PC-3 (cell line): ENCODE measurements at places on chromosomes 5 and 9.
A peak's percentile ranks its signal among the peaks of the same experiment; 100 is the strongest.

- H3K27me3 ChIP-seq: no peaks in the 10 kb centered on the region
- H3K4me3 ChIP-seq: no peak overlapping the region
- H3K27ac ChIP-seq: no peak overlapping the region
- H3K36me3 ChIP-seq: no peaks in the 10 kb centered on the region
These were observed 375.7 kb downstream of the IRX2 start for GRCh38 chr5:2375757-2376250.

DNA sequence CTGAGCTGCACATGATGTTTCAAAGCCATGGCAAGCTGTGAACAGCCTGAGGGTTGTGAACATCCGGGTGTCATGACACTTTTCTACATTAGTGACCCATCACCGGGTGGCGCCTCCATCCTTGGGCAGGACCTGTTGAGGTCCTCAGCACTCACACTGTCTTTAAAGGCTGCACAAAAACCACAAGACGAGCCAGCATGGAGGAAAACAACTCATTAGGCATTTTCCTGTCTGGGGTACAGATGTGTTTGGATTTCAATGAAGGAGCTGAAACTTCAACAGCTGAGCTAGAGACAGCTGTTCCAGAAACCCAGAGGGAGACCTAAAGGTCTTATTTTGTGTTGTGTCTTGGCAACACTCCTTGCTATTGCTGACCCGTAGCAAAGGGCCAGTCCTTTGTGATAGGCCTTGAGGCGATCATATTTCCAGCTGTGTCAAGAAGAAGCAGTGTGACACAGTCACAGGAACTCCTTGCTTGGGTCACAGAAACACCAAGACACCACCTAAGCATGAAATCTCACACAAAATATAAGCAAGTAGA, 151.8 kb upstream of the VLDLR start:
- peaks cover 13% of the 10 kb centered on the region for H3K4me1 ChIP-seq
- no peak overlapping the region for H3K4me3 ChIP-seq
- H3K27me3 ChIP-seq: peaks cover 21% of the 10 kb centered on the region
- peak; percentile 41 for DNase-seq
- H3K36me3 ChIP-seq: no peaks in the 10 kb centered on the region
- H3K27ac ChIP-seq: no peak overlapping the region

GRCh38 chr9:93893194-93893593, 62.0 kb downstream of the BARX1 start:
- no peak overlapping the region for H3K27ac ChIP-seq
- no peaks in the 10 kb centered on the region for H3K36me3 ChIP-seq
- no peak for DNase-seq

DNA sequence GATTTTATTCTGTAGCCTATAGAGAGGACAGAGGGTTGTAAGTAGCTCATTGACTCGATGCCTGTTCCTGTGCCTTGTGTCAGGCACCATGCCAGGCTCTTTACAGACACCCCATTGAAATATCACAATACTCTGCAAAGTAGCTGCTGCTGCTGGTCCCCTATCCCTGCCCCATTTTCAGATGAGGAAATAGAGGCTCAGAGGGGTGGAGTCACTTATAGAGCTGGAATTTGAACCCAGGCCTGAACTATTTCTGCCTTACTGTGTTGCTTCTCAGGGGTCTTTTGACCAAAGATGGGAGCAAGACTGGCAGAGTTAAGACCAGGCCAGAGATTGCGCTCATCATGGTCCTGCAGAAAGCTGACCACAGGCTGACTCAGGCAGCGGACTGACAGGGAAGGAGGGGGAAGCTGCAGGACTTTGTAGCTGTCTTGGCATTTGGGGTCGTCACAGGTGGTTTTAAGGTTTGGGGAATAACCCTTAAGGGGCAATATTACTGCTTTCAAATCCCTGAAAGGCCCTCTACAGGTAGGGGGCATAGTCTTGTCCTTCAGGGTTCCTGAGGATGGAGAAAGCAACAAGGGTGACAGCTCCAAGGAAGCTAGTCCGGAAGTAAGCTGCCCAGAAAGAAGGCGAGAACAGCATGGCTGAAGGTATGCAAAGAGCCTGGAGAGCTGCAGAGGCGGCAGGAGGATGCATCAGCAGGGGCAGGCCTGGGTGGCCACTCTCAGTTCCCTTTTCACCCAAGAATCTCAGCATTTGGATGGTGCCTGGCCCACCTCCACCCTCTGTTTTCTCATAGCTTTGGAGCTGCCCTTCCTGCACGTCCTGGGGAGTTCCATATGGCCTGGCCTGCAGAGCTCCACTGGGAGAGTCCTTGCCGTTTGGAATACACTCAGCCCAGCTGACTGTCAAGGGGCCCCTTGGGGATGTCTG, 18.3 kb upstream of the NDST1 start:
- H3K4me3 ChIP-seq: no peak overlapping the region
- H3K36me3 ChIP-seq: no peaks in the 10 kb centered on the region
- peaks cover 53% of the 10 kb centered on the region for H3K4me1 ChIP-seq
- no peaks in the 10 kb centered on the region for H3K27me3 ChIP-seq

DNA sequence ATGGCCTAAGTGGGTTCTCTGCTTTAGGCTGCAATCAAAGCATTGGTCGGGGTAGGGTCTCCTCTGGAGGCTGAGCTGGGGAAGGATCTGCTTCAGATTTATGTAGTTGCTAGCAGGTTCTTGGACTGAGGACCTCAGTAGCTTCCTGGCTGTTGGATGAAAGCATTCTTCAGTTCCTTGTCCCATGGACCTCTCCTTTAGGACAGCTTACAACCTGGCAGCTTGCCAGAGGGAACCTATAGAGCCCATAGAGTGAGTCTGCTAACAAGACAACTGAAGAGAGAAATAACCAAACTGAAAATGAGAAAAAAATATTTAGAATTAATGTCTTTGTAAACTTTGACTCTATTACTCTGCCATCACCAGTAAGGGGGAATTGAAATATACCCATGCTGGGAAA, 12.4 kb downstream of the MRPS30 start:
- H3K4me3 ChIP-seq: no peak overlapping the region
- H3K36me3 ChIP-seq: peaks cover 48% of the 10 kb centered on the region
- no peak overlapping the region for H3K27ac ChIP-seq
- no peaks in the 10 kb centered on the region for H3K27me3 ChIP-seq

DNA sequence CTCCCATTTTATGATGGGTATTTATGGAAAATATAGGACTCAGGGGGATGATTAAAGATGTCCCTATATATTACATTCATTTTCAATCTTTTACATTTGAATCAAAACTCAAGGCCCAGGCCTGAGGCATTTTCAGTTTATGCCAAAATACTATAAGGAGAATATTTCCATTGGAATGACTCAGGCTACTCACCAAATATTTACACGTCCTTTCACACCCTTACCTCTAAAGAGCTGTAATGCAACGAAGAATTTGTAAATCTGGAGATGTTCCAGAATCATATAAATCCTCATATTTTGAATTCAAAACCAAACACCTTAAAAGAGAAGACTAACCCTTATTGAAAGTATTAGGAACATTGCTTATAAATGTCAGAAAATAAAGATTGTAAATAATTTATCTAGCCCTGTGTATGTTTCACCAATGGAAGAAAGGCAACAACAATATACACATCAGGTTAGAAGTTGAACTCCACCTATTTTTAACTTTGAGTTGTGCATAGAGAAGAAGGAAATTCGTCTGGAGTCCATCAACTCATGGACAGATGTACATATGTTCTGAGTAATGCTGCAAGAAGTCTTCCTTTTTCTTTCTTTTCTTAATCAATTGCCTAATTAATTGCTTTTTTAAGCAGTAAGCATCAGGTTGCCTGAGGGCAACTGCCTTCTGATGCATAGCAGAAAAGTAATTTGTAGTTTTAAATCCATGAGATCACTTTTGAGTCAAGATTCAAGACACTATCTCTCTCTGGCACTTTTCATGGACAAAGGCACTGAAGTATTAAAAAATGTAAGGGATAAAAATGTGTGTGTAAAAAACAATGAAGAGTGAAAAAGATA, 579.3 kb upstream of the RGMB start:
- DNase-seq: peak; percentile 90
- H3K36me3 ChIP-seq: no peaks in the 10 kb centered on the region
- H3K27me3 ChIP-seq: no peaks in the 10 kb centered on the region
- H3K4me3 ChIP-seq: no peak overlapping the region
- peak overlapping the region; percentile 41 for H3K27ac ChIP-seq

DNA sequence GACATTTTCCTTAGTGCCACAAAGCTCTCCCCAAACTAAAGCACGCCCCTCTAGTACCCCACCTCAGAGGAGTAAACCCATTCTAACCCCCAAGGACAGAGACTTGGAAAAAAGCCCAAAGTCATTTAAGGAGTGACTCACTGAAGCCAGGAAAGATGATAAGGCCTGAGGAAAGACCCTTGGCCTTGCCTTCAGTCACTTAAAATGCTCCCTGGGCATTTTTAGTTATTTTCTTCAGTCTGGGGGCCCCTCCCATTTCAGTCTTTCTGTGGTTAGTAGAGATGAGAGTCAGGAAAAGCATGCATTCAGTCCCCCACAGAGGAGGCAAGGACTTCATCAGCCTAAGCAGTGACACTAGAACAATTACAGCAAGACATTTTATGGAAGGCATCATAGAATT, 13.7 kb upstream of the TLX3 start:
- peak; percentile 21 for DNase-seq
- H3K4me3 ChIP-seq: no peak overlapping the region
- peaks cover 7% of the 10 kb centered on the region; the same call in 1 of the 2 replicates for H3K4me1 ChIP-seq
- H3K27me3 ChIP-seq: no peaks in the 10 kb centered on the region
- H3K36me3 ChIP-seq: no peaks in the 10 kb centered on the region

- no peaks in the 10 kb centered on the region for H3K4me1 ChIP-seq
- no peaks in the 10 kb centered on the region for H3K36me3 ChIP-seq
- H3K27me3 ChIP-seq: no peaks in the 10 kb centered on the region
These were observed 157.8 kb upstream of the FTMT start for GRCh38 chr5:121693864-121694263.

DNA sequence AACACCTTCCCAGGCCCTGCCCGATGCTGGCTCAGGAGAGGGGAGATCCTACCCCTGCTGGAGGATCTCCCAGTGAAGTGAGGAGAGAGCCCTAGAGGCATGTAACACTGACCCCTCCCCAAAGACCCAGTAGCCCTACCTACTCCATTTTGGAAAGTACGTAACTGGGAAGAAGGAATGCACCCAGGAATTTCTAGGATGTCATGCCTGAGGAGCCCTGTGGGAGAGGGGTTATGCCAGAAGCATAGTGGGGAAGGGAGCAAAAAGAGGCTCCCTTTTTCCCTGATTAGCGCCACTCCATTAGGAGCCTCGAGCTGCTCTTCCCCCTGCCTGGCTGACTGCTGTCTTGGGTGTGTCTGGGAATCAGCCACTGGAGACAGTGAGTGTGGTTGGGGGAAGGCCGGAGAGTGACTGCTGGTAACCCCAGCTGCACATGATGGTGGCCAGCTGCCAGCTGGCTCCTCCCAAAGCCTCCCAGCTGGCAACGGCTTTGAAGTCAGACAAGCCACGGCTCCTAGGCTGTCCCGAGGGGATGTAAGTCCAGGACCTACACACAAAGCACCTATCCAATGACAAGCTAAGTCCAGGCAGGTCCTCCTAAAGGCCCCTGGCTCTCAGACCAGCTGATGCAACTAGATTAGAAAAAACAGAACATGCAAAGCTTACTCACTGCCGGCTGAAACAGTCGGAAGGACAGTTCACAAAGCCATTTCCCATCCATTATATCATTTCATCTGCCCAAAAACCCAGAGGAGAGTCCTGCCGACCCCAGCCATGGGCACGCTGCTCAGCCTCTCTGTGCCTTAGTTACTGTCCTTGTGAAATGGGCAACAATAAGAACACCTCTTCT, 136.5 kb upstream of the ABCA1 start:
- peak; percentile 77 for DNase-seq
- H3K36me3 ChIP-seq: no peaks in the 10 kb centered on the region
- peak overlapping the region; percentile 91 for H3K27ac ChIP-seq
- H3K4me3 ChIP-seq: no peak overlapping the region

DNA sequence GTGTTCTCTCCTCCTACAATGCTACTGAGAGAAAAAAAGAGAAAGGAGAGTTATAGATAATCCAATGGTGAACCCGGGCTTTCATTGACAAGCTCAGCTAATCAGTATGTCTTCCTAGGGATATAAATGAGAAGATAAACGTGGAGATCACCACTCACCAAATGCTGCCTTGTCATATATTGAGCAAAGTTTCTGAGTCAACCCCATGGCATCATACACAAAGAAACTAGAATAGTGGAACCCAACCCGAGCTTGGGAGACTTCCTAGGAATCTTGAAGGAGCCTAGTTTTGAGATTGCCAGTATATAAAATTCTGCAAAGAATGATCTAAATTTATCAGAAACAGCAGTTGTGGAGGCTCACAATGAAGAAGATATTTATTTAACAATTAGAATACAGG, 47.8 kb downstream of the PTPN3 start:
- no peaks in the 10 kb centered on the region; the same call in 1 of the 2 replicates for H3K36me3 ChIP-seq
- DNase-seq: no peak
- no peak overlapping the region for H3K27ac ChIP-seq
- H3K27me3 ChIP-seq: no peaks in the 10 kb centered on the region

DNA sequence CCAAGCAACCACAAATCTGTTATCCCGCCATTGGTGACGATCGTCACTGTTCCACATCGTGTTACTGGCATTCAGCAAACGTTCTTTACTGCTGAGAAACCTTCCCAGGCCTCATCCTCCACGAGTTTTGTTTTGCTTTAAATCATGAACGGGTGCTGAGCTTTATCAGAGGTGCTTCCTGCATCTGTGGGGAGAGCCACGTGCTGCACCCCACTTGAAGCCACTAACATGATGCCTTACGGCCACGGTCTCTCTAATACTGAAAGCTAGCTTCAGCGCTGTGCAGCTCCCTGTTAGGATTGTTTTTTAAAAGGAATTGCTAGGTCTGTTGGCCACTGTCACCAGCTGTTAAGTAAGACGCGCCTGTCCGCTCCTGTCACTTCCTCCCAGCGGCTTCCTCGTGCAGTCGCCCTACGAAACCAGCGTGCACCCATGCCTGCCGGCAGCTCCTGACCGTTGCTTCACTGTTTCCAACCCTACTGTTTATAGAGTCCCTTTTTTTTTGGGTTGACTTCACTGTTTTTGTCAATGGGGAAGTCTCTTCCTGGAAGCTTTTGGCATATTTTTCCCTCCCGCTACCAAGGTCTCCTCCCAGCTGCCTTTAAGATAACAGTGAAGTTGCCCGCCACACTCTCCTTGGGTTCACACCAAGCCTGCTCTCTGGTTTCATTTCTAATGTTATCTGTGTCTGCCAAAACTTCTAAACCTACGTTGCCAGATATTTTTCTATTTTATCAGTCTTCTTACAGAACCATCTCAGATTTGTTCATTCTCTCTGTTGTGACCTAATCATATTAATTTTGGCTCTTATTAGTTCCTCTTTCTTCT, 20.3 kb downstream of the LPCAT1 start:
- no peaks in the 10 kb centered on the region for H3K4me1 ChIP-seq
- H3K27ac ChIP-seq: no peak overlapping the region
- no peaks in the 10 kb centered on the region for H3K27me3 ChIP-seq
- H3K4me3 ChIP-seq: no peak overlapping the region

DNA sequence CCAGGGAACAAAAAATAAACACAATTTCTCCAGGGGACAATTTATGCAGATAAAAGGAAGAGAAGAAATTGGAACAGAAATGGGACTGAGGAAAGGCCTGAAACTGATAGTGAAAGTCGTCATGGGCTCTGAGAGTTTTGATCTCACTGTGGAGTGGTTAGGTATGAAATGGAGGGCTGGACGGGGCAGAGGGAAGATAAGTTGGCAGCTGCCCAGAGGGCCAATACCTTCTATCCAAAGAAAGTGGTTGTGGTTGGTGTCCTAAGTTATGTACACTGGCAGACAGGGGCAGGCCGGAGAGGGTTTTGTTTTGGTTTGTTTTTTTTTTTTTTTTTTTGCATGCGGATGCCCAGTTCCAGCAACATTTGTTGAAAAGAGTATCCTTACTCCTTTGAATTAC, 46.1 kb downstream of the ZNF618 start:
- H3K27me3 ChIP-seq: no peaks in the 10 kb centered on the region
- H3K27ac ChIP-seq: no peak overlapping the region
- no peaks in the 10 kb centered on the region for H3K36me3 ChIP-seq
- no peak overlapping the region for H3K4me3 ChIP-seq
- H3K4me1 ChIP-seq: no peaks in the 10 kb centered on the region

GRCh38 chr5:58934629-58935097, 351.8 kb downstream of the RAB3C start:
- no peak for DNase-seq
- H3K27me3 ChIP-seq: no peaks in the 10 kb centered on the region
- no peak overlapping the region for H3K4me3 ChIP-seq
- no peaks in the 10 kb centered on the region for H3K36me3 ChIP-seq
- H3K27ac ChIP-seq: no peak overlapping the region
